ENCODE measurements at places on chromosomes 6 and 20.
A peak's percentile ranks its signal among the peaks of the same experiment; 100 is the strongest.

- peak; percentile 49 for DNase-seq
Observed at GRCh38 chr6:50816115-50816675, 2.5 kb upstream of the TFAP2B start.

DNA sequence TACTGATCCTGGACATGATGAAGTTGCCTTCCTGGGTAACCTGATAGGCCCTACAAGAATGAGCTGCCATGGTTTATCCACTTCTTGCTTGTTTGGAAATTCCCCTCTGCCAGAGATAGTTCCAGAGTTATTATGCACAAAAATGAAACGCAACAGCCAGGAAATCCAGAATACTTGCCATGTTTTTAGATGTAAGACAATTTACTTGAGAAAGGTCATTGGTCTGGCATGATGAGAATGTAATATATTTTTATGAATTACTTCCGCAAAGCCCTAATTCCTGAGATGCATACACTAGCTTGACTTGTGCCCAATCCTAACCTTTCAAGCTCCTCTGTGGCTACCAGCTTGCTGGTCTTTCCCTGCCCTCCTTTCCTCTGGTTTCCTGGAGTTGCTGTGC, 27.9 kb upstream of the NT5E start:
- DNase-seq: no peak

DNA sequence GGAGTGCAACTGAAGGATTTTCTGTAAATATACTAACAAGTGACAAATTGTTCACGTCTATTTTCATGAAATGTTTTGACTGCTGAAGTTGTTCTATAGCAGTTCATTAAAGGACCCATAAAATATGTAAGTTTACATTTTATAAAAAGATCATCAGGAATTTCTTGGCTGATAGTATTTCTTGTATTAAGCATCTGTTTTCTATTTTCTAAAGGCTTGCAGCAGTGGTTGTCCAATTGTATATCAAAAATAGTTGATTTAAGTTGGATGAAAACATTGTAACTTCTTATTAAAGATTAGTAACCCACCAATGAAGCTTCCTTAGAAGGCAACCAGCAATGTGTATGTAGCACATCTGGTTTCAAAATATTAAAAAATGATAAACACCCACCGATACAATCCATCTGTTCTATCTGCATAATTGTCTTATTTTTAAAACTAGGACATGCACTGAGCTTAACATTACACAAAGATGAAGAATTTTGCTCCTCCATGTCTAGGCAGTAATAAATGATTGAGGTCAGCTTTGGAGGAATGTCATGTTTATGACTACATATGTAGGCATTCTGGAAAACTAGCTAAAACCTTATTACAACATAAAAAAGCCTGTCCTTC, 301.3 kb upstream of the TCF21 start:
- DNase-seq: no peak

DNA sequence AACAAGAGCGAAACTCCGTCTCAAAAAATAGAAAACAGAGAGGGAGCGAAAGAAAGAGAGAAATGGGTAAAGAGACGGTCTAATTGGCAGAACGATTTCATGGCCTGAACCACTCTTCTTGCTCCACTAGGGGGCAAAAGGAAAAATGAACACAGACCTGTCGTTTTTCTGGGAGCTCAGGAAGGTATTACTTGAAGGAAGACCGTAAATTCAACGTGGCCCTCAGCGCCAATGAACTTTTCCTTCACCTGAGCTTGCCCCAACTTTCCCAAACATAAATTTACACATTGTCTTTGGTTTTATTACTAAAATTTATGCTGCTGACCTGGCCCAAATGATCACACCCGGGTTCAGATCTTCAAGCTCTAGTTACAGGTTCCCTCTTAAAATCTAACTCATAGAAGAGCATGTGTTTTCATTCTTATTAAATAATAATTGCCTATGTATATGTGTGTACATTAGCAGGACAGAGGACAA, 67.3 kb downstream of the ATP9A start:
- no peak for DNase-seq

- no peak for DNase-seq
Observed at GRCh38 chr6:78561015-78561414, 306.3 kb upstream of the IRAK1BP1 start.

DNA sequence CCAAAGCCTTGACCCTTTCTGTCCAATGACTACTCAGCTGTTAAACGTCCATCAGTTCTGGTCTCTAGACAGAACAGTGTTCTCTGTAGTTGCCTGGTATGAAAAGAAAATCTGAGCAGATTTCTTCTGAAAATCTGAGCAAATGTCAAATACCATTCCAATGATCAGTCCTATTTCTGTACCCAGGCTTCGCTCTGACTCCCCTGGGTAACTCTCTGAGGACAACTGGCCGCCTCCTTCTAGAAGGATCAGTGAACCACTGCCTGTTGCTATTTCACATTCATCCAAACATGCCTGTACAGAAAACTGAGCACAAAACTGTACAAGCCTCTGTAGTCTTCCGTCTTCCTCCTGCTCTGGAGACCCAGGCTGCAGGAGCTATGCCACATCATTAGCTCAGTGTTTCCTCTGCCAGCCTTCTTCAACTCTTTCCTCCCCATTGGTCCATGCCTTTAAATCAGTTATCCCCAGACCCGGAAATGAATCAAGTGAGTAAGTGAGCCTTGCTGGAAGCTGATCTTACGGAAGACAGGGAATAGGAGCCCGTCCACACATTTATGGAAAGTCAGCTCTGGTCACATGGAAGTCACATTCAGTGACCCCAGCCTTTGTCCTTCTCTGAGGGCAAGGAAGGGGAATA, 63.3 kb downstream of the DAAM2 start:
- DNase-seq: no peak

DNA sequence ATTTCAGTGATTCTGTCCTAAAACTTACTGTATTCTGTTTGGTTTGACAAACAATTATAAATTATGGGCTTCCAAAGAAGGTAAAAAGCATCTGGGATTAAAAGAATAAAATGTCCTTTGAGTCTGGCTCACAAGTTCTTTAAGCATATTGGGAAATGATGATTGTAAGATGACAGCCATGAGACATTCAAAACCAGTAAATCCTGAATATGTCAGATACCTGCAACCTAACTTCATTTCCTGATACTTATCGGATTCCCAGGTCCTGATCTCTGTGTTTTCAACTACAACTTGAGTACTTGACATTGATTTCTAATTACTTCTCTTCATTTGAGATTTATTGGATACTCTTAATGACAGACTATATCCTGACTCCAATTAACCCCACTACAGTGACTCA, 446.6 kb downstream of the GRIK2 start:
- DNase-seq: no peak

GRCh38 chr20:25750765-25751696, 54.4 kb upstream of the ZNF337 start:
- peak; percentile 73 for DNase-seq

DNA sequence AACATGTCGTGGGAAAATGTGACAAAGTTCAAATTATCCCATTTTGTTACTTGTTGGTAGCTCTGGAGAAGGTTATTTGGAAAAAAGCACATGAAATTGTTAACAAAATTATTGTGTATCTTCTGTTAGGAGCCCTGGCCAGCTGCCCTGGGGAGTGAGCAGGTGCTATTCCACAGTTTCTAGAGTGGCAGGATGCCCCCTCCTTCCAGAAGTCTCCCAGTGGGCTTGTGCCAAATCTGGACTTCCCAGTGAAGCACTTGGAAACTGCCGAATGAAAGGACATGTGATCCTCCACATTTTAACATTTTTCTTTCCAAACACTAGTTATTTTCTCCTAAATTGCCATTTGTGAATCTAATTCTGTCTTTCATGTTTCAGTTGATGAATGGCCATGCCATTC, 66.9 kb upstream of the CLDN20 start:
- DNase-seq: no peak

DNA sequence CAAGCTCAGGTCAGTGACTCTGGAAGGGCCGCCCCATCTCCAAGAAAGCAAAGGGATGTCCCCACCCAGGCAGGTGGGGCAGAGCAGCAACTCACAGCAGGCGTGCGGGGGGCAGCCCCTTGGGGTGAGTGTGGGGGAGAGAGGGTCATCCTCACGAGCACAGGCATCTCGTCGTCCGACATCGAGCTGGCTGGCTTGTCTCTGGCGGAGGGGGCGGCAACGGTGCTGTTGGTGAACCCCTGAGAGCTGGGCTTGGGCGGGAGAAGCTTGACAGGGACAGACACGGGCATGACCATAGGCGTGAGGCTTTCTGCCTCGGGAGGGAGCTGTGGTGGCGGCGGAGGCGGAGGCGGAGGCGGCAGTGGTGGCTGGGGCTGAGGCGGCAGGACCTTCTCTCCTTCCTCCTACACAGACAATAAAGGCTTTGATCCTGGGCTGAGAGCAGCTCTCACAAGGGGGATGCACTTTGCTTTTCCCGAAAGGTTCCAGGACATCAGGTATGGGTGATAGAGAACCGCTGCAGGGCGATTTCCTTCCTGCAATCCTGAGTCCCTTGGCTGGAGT, 45.6 kb upstream of the MRPS10 start:
- DNase-seq: no peak
